ENCODE measurements at places on chromosomes 1 and 21.

DNA sequence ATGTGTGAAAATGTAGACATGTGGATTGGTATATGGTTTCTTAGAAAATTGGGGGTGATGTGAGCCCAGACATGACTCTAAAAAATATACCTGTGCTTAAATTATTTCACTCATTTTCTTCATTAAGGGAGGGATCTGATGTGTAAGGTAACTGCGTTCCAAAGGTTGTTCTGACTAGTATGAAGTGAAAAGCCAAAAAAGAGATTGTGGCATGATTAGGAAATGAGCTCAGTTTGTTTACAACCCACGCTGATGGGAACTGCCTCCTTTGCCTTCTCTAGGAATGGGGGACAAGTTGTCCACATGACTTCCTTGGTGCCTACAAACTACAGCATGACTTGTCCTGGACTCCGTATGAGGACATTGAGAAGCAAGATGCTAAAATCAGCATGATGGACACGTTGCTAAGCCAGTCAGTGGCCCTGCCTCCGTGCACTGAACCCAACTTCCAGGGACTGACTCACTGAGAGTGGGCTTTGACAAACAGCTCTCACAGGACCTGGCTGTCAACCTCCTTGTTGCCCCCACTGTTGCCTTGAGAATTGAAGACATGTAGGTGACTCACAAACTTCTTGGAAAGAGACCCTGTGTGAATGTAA, 8.0 kb downstream of the C1orf50 start:
- DNase-seq = no peak

DNA sequence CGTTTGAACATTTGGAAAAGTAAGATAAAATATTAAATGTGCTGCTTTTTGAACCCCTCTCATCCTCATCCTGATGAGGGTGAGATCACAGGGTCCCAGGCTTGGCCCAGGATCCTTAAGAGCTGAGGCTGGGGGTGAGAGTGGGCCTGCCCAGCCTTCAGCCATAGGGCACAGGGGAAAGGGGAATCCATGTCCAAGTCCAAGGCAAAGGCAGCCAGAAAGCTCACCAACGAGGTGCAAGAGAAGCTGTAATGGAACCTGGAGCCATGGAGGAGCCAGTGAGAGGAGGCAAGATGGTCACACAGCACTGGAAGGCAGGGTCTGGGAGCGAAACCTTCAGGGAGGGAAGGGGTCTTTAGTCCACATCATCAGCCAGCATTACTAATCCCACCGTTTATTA, 191.9 kb downstream of the RRAGC start:
- DNase-seq = no peak

DNA sequence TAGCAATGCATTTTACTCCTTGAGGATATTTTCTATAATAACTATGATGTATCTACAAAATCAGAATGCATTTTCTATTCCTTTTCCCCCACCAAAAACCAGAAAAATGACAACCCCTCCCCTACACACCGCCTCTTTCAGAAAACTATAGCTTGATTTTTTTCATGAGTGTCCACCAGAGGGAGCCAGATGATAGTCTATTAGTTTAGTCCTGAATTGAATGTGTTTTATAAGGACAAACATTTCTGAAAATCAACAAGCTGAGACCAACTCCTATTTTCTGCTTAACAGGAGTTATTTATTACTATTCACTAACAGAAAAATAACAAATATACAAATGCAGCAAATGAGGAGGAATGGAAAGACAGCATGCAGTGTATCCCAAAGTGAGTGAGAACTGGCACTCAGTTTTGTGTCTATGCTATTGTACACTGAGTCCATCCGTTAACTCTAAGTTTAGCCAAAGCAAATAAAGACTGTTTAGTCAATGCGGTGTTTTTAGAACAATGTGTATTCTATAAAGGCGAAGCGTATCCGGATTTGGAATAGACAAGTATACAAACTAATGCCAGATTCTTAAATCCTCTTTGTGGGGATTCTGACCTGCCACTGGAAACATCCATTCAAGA, 182.6 kb downstream of the VAV3 start:
- peak; percentile 38 for DNase-seq

- DNase-seq = no peak
Observed at GRCh38 chr1:93623875-93624274, 57.8 kb downstream of the BCAR3 start.

- DNase-seq = no peak
Observed at GRCh38 chr21:15904389-15904788, 174.6 kb downstream of the USP25 start.

DNA sequence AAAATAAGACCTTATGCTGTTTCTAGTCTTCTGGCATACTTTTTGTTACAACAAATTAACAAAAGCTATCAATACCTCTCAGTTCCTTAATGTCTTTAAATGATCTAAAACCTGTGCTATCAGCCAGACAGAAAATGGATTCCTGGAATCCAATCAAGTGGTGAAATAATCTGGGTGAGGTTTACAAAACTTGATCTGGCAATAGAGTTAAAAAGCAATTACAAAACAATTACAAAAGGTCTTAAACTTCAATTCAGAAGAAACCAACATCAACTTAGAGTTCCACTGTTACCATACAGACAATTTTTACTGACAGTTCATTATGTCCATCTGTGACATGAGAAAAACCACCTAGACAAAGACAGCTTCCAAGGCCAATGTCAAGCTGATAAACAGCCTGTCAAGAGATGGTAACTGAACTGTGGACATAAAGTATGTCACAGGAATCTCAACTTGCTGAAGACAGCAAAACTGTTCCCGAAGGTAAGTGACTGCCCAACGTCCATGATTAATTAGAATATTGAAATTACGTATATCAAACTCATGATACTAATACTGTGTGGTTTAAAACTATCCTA, 17.4 kb downstream of the ZZZ3 start:
- DNase-seq = no peak

GRCh38 chr1:47471163-47471562, 33.3 kb downstream of the FOXD2 start:
- DNase-seq = no peak

GRCh38 chr1:164588516-164589341, 29.7 kb downstream of the PBX1 start:
- DNase-seq = peak; percentile 32

DNA sequence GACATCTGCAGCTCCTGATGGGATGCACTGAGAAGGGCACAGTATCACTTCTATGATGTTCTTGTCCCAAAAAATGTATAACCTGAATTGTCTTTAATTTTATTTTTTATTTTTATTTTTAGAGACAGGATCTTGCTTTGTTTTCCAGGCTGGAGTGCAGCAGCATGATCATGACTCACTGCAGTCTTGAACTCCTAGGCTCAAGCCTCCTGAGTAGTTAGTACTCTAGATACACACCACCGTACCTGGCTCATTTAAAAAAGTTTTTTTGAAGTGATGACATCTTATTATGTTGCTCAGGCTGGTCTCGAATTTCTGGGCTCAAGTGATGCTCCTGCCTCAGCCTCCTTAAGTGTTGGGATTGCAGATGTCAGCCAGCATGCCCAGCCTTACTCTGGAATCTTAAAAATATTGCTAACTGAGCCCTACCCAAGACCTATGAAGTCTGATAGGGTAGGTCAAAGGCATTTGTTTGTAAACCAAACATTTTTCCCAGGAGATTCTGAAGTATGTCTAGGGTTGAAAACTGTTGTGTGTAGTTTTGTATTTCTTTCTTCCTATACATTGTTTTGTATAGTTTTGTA, 68.9 kb downstream of the ATF6 start:
- DNase-seq = no peak

DNA sequence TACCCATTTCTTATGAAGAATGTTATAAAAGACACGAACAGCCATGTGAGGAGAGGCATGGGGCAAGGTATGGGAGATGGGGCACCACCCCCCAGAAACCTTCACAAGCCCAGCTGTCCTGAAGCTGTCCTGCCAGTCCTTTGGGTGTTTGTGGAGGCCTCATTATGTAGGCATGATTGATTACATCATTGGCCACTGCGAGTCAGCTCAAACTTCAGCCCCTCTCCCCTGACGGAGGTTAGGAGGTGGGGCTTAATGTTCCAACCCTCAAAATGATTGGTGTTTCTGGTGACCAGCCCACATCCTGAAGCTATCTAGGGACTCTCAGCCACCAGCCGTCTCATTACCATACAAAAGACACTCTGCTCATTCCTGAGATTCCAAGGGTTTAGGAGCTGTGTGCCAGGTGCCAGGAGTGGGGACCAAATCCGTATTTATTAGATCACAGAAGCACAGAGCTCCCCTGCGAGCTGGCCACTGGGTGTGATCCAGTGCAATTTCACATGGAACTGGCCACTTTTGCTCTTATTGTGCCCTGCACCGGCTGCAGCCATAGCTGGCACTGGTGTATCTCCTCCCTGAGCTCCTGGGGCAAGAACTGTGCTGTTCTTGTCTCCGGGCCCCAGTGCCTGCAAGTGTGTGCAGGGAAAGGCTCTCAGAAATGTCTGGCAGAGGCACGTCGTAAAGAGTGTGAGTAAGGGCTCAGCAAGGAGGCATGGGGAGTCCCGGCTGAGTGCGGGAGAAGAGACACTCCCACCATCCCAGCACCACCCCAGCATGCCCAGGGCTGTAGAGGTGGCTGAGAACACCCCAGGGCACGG, 10.5 kb downstream of the KIAA1614 start:
- peak; percentile 40 for DNase-seq

All from H4 (cell line).